Suprapubic skin (tissue), 4 donors: ENCODE measurements at places on chromosomes 6 and 20. TPM values are rescaled to one million over a fixed set of nuclear protein-coding genes. Genes with fewer than 3 reads are reported as not detected.

Gene RNF217
- total RNA-seq: 51.6 TPM

Gene C20orf202
- 0.97 TPM for total RNA-seq

Gene SLC22A2
- total RNA-seq: not detected

Gene OR12D3
- not detected for total RNA-seq

Gene KCNB1
- 2.2 TPM for total RNA-seq

Gene PACRG
- 2.3 TPM for total RNA-seq

- no peak for DNase-seq
These were observed 507.4 kb downstream of the BMP2 start for GRCh38 chr20:7274870-7275269.

GRCh38 chr20:47368301-47368700 lies 11.8 kb upstream of the ZMYND8 start:
- DNase-seq: no peak

GRCh38 chr20:853406-853996 lies 20.0 kb downstream of the FAM110A start:
- DNase-seq: no peak

DNA sequence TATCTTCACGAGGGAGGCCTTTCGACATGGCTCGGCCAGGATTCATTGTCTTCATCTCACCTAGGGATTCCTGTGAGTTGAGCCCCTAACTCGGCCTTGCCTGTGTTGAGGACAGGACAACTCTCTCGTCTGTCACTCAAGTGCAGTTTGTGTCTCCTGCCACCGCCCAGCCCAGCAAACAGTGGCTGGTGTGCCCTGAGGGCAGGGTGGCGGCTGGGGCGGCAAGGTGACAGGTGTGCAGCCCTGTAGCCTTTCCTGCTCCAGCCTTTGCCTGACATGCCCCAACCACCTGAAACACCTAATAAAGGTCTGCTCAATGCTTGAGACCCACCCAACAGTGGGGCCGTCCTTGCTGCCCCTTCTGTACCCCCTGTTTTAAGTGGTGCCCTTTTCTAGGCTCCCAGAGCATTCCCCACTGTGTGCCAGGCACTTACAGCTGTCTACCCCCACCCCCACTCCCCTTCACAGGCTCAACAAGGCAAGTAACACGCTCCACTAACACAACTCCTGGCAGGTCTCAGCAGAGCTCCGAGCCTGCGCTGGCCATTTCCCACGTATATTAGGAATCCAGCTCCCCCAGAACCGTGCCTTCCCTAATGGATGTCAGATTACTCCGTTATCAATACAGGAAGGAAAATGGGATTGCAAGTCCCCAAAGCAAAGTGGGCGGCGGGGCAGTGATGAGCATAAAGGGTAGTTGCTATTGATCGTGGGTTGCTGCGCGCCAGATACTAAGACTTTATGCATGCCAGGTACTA lies 17.7 kb downstream of the GFRA4 start:
- DNase-seq: no peak

DNA sequence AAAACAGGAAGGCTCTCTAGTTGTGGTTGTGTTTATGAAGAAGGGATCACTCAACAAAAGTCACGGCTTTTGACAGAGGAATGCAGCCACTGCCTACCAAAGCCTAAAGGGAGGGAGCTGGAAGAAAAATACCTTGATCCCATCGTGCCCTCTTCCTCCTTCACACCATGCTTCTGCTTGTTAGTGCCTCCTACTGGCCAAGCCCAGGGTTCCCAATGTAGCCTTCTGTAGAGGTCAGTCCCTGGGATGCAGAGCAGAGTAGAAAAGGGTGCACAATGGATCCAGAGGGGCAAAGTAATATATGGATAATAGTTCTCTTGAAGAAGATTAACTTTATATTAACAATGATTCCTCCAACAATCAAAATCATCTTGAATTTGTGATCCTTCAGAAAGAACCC lies 293.5 kb upstream of the FERMT1 start:
- no peak for DNase-seq

DNA sequence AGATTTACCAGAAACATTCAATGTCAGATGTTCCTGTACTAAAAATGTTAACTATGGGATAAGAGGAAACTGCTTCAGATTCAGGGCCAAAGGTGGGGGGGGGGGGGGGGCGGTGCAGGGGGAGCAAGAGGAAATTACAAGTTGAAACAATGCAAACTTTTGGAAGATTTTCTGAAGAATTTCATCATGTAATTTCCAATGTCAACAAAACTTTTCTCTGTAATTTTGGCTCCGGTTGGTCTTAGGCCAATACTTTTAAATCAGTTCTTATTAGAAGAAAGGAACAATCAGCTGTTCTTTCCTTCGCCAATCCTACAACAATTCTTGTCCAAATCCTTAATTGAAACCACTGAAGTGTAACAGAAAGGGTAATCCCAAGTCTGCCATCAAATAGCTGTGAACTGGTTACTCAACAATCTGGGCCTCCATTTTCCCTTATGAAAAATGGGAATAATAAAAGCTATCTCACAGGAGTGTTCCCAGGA lies 13.1 kb downstream of the UQCC1 start:
- DNase-seq: no peak

DNA sequence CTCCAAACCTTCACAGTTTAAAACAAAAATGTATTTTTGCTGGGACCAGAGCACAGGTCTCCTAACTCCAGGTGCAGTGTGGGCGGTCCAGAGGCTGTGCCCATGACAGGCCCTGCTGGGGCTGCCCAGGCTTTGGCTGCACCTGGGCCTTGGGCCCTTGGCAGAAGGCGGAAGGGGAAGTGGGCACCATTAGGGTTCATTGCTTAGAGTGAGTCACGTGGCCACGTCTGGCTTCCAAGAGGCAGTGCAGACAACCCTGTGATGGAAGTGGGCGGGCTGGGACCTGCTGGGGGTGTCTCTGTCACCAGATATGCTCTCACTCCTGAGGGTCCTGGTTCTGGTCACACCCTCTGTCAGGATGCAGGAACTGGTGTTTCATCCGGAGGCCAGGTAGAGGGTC lies 302.2 kb downstream of the QKI start:
- DNase-seq: no peak

- DNase-seq: no peak
These were observed 166.6 kb downstream of the PDSS2 start for GRCh38 chr6:107292715-107293271.

DNA sequence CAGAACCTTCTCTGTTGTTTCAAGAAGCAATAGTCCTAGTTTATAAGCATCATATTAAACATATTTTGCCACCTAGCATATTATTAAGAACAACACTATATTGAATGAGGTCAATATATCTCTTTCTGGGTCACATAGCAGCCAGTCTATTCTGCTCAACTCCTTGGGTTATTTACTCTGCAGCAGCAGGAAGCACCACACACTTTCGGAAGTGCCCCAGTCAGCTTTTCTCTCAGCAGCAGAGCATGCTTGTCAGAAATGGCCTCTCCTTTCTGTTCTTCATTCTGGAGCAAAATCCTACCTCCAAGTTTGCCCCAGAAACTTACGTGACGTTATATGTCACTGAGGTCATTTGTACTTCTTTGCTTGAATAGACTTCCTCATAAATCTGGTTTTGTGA lies 22.7 kb downstream of the CFAP206 start:
- DNase-seq: no peak

- peak; percentile 72 for DNase-seq
These were observed 32.7 kb downstream of the PLN start for GRCh38 chr6:118580585-118581419.

GRCh38 chr6:85424981-85425380 lies 24.9 kb upstream of the NT5E start:
- DNase-seq: no peak

GRCh38 chr6:165231581-165232561 lies 77.5 kb downstream of the C6orf118 start:
- no peak for DNase-seq

GRCh38 chr6:165899611-165900010 lies 236.6 kb upstream of the PDE10A start:
- DNase-seq: no peak

DNA sequence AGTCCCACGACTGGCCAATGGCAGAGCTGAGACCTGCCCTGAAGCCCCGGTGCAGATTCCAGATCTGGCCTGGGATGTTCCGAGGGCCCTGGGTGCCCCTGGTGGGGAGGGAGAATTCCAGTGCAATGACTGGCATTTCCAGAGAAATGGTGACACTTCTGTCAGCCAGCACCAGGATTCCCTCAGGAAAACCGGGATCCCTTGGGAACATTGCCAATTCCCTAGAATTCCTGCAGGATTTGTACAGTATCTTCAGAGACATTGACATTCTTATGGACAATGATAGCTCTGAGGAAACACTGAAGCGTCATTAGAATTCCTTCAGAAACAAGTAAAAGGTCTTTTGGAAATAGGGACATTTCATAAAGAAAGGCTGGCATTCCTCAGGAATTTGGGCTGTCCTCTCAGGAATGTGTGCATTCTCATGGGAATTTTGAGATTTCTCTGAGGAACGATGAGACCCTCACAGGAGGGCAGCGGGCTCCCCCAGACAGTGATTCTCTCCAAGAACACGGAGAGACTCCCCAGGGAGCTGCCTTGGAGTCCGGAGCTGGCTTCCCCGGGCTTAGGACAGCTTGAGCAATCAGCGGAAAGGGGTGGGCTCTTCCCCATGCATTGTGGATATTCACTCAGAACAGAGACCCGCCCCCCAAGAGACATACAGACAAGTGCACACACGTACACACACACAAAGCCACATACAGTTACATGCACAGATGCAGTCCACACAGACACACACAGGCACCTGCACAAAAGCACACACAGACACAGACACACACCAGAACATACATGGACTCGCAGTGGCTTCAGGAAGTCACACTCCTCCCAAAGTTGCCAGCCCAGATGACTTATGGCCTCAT lies 35.2 kb upstream of the BPIFA2 start:
- no peak for DNase-seq

- DNase-seq: no peak
These were observed 50.0 kb downstream of the SGK1 start for GRCh38 chr6:134267917-134268361.

DNA sequence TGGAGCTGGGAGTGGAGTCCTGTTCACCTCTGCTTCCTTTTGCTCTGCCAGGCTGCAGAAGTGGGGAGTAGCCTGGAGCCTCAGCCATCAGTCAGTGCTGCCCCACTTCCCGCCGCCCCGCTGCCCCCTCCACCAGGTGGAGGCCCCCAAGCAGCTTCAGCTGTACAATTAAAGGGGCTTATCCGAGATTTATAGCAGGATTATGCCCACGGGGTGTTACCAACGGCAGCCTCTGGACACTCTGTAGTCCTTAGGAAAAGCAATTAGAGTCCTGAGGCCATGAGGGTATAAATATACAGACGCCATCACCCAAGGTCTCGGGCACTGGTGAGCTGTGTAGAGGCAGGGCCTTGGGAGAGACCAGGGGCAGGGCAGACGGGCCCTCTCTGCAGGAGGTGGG lies 55.4 kb downstream of the GRM4 start:
- DNase-seq: no peak

GRCh38 chr6:163836876-163837690 lies 422.6 kb downstream of the QKI start:
- DNase-seq: no peak

- no peak for DNase-seq
These were observed 86.1 kb upstream of the TCF21 start for GRCh38 chr6:133802861-133803260.

- no peak for DNase-seq
These were observed 51.6 kb downstream of the CDH4 start for GRCh38 chr20:61303675-61304074.

DNA sequence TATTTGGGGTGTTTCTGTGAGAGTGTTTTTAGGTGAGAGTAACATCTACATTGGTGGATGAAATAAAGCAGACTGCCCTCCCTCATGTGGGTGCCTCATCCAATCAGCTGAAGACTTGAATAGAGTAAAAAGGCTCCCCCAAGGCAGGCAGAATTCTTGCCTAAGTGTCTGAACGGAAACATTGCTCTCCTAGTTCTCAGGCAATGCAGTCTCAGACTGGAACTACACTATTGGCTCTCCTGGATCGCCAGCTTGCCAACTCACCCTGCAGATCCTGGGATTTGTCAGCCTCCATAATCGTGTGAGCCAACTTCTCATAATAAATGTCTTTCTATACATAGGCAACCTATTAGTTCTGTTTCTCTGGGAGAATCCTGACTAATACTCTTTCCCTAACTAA lies 5.5 kb upstream of the TMEM170B start:
- no peak for DNase-seq

DNA sequence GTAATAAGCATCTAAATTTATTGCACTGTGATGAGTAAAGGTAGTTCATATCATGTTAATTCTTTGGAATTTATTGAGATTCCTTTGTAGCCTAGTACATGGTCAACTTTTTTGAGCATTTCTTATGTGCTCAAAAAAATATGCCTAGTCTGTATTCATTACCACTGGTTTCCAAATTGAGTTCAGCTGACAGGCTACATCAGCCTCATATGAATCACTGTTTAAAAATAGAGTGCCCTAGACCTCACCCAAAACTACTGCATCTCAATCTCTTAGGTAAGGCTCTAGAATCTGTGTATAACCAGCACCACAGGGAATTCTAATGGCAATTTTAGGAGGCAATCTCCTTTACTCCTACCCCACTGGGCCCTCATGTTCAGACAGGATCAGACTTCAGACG lies 16.7 kb upstream of the FOXF2 start:
- no peak for DNase-seq

GRCh38 chr20:36400909-36401735 lies 95.0 kb downstream of the DLGAP4 start:
- no peak for DNase-seq

GRCh38 chr6:146153040-146153758 lies 124.3 kb downstream of the GRM1 start:
- DNase-seq: no peak

DNA sequence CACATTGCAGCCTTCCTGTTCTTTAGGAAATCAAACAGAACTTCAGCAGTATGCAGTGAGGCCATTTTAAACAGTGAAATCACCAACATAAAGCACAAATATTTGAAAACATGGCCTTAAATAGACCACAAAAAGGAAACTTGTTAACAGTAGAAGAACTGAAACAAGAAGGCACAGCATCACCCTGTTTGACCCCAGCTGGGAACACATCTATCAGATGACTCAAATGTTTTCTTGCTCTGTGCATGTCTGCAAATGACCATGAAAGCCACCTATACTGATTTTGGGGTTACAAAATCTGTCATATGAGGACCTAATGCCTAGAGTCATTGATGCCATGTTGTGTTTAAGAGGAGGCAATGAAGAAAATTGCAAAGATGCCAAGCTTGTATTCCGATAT lies 123.8 kb upstream of the ADGRF1 start:
- DNase-seq: no peak

DNA sequence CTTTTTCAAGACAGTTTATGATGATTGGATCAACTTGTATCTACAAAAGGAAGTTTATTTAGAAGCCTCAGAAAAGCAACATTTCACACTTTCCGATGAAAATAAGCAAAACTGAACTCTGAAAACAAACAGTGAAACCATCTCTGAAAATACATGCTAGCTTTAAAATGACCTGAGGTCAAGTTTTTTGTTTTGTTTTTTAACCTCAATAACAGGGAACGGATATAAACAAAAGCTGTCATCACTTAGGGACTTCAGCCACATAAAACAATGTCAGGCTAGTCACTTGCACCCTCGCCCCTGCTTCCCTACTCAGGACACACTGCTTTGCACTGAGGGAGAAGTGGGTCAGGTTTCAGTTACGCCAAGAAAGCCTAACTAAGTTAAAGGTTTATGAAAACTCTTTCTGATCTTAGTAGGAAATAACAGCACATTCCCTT lies 11.6 kb downstream of the BACH2 start:
- no peak for DNase-seq
